GM10248 (cell line): ENCODE measurements at places on chromosomes 12 and 14.

DNA sequence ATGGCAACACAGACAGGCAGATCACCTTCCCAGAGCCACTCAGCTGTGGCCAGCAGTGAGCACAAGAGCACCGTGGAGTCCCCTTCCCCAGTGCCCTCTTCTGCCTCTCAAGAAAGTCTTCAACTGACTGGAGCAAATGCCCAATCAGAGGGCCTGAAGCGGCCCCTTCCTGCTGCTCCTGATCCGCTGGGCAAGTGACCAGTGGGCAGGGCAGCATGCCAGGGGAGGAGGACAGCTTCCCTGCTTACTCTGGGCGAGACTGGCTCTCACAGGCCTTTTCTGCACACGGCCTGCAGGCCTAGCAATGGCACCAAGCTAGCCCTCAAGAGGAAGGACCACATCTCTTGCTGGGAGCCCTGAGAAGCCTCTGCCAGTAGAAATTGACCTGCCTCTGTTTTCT is 890 bp downstream of the KRT71 start:
- DNase-seq = no peak

GRCh38 chr14:81157431-81157830 is 63.3 kb downstream of the GTF2A1 start:
- DNase-seq = no peak

DNA sequence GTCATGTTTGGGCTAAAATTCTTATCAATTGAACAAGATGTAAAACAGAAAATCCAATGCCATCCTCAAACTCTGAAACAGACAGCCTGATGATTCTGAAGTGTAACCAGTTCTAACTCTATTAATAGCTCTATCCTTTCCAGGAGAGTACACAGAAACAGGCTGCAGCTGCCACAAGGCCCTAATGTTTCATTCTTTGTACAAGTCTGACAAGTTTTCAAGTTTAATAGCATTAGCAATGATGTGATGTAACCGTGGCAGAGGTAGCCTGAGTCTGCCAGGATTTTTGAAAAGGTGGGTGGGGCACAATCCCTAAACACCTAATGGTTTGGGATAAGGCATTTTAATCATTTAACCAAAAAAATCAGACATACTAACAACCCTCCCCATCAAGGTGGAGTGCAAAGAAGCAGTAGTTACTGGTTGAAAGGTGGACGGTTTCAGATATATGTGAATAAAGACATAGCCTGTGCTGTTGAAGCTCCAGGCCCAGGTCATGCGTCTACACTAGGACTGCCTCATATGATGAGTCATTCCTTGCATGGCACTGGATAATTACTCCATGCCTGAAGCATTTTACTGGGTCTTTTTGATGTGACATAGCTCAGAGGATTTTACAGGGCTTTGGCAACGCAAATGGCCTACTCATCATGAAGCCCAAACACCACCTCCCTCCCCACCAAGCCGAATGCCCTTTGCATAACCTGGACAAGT is 145.1 kb upstream of the GRIP1 start:
- no peak for DNase-seq

DNA sequence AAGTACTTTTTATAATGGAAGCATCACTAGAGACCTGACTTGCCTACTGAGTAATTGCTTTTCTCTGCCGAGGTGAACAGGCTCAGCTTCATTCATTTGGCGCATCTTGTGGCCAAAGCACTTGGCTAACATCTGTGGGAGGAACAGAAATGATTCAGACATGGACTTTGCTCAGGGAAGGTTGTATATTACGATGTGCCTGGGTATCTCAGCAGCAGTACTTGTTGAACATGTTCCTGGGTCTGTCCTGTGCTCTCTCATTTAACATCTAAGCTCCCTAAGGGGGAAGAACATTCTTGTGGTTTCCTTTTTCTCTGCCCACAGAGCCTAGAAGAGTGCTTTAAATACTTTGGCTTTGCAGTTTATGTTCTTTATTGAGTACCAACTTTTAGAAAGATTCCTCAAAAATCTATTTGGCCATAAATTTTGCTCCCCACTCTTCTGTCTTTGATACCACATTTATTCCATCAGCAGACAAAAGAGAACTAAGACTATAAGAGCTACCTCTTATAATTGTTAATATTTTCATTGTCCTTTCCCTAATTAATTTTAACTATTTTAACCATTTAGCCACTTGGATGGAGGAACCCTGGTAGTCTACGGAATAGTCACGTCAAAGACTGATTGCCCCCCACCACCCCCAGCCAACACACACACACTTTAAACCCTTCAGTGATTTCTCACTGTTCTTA is 101.2 kb upstream of the EGLN3 start:
- peak; percentile 33 for DNase-seq

DNA sequence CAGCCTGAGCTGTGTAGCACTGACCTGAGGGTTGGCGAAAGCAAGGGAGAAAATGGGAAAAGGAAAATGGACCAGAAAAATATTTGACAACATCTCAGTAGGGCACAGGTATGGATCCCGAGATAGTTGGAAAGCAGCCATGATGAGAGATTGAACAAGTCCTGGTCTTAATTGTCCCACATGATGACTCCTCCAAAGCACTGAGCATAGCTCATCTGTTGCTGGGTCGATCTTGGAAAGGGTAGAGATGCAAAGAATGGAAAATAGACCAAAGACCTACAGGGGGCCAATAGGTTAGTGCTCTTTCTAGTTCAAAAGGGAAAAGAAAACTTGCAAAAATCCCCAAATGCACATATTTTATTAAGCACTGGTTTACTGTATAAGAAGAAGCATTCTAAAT is 251.9 kb downstream of the SEC23A start:
- DNase-seq = no peak

DNA sequence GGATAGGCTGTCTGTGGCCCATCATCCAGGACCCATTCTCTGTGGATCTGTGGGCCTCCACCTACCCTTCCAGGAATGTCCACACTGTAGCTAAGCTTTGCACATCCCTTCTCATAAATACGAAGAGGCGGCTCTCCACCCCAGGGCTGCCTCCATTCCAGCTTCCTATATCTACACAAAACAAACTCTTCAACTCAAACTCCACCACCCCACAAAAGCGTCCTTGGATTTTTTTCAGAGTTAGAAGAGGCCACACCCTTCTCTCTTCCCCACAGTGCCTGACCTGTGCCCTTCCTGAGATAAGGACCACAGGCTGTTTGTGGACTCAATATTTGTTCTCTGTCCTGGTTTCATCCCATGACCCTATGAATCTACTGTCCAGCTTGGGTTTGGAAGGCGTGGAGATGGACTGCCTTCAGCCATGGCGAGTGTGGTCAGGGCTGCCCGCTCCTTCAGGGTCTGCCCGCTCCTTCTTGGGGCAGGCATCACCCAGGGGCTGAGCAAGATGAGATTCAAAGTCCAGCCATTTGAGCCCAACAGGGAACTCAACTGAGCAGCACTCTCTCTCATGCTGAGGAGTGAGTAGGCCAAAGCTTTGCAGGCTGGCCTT is 13.0 kb upstream of the SERPINA12 start:
- no peak for DNase-seq

GRCh38 chr12:108982621-108983219 is 38.1 kb downstream of the SVOP start:
- no peak for DNase-seq
